ENCODE measurements at places on chromosomes 16 and 17. TPM values are rescaled to one million over a fixed set of nuclear protein-coding genes. Genes with fewer than 3 reads are reported as not detected.

GRCh38 chr16:50708373-50709060 is 15.1 kb downstream of the NOD2 start:
- H3K36me3 ChIP-seq = no peaks in the 10 kb centered on the region
- no peaks in the 10 kb centered on the region for H3K27me3 ChIP-seq
- H3K27ac ChIP-seq = no peak overlapping the region
- no peak for DNase-seq

GRCh38 chr16:12459391-12460063 is 344.2 kb downstream of the CPPED1 start:
- no peak for DNase-seq
- H3K4me1 ChIP-seq = no peaks in the 10 kb centered on the region
- H3K4me3 ChIP-seq = no peak overlapping the region
- H3K36me3 ChIP-seq = no peaks in the 10 kb centered on the region
- no peaks in the 10 kb centered on the region for H3K27me3 ChIP-seq

DNA sequence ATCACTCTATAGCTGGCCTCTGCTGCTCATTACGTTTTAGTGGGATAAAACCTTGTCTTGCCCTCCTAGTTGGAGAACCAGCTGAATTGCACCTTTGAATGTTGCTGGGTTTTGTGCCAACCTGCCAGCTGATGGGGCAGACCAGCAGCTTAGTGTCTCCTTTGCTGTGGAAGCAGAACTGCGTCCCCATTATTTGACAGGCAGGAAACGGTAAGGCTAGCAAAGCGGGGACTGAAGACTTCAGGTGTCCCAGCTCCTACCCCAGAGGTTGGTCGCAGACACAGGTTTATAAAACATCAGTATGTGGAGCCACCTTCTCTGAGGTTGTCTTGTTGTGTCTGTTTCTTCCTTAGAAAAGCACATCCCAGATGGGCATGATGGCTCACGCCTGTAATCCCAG is 158.1 kb downstream of the PRKCA start:
- H3K4me1 ChIP-seq = no peaks in the 10 kb centered on the region
- no peak overlapping the region for H3K4me3 ChIP-seq
- H3K27me3 ChIP-seq = no peaks in the 10 kb centered on the region
- H3K36me3 ChIP-seq = no peaks in the 10 kb centered on the region
- DNase-seq = no peak
- no peak overlapping the region for H3K27ac ChIP-seq

SNX11 gene
- 16.0 TPM for total RNA-seq

OTOP3 gene
- total RNA-seq = not detected

SLC16A6 gene
- total RNA-seq = 0.85 TPM

GRCh38 chr16:48165961-48166578 is 10.3 kb upstream of the ABCC12 start:
- no peaks in the 10 kb centered on the region for H3K27me3 ChIP-seq
- DNase-seq = no peak
- no peaks in the 10 kb centered on the region for H3K36me3 ChIP-seq
- H3K27ac ChIP-seq = no peak overlapping the region
- H3K4me3 ChIP-seq = no peak overlapping the region
- no peaks in the 10 kb centered on the region for H3K4me1 ChIP-seq

DNA sequence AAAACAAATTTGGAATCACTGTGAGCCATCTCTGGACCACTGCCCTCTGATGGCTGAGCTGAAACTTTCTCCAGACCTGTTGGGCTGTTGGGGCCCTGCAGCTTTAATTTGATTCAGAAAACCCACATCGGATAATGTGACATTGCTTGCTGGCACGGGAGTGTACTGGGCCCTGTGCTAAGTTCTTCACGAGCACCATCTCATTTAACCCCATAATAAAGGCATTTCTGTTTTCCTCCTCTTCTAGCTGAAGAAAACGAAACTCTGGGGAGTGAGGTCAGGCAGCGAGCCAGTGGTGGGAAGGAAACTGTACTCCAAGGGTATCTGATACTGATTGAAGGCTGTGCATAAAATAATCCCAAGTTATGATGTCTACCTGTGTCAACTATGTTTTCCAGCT is 34.5 kb upstream of the TNRC6A start:
- no peak overlapping the region for H3K4me3 ChIP-seq
- no peaks in the 10 kb centered on the region for H3K4me1 ChIP-seq
- no peaks in the 10 kb centered on the region for H3K27me3 ChIP-seq
- H3K36me3 ChIP-seq = no peaks in the 10 kb centered on the region

EVI2B gene
- total RNA-seq = 8.9 TPM

- no peaks in the 10 kb centered on the region for H3K27me3 ChIP-seq
- H3K4me3 ChIP-seq = no peak overlapping the region
- H3K36me3 ChIP-seq = no peaks in the 10 kb centered on the region
- no peaks in the 10 kb centered on the region for H3K4me1 ChIP-seq
- H3K27ac ChIP-seq = no peak overlapping the region
- DNase-seq = no peak
Measured at GRCh38 chr16:73848993-73849392, 447.6 kb upstream of the PSMD7 start.

ZFP1 gene
- 9.8 TPM for total RNA-seq

HLF gene
- total RNA-seq = 26.5 TPM

GRCh38 chr17:73278049-73278464 is 16.4 kb upstream of the CPSF4L start:
- peaks cover 10% of the 10 kb centered on the region for H3K4me1 ChIP-seq
- H3K27me3 ChIP-seq = no peaks in the 10 kb centered on the region
- H3K36me3 ChIP-seq = no peaks in the 10 kb centered on the region
- peak; percentile 72 for DNase-seq
- no peak overlapping the region for H3K4me3 ChIP-seq

DNA sequence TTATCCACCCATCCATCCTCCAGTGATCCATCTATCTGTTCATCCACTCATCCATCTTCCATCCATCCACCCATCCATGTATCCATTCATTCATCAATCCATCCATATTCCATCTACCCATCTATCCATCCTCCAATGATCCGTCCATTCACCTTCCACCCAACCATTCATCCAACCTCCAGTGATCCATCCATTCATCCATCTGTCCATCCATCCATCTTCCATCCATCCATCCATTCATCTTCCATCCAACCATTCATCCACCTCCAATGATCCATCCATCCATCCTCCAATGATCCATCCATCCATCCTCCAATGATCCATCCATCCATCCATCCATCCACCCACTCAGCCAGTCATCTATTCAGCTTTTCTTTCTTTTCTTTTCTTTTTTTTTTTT is 156.5 kb upstream of the WSCD1 start:
- H3K27ac ChIP-seq = no peak overlapping the region
- DNase-seq = no peak
- no peaks in the 10 kb centered on the region for H3K36me3 ChIP-seq
- no peak overlapping the region for H3K4me3 ChIP-seq

PNMT gene
- total RNA-seq = 5.8 TPM

VAT1L gene
- total RNA-seq = 0.05 TPM

- peaks cover 3% of the 10 kb centered on the region for H3K4me1 ChIP-seq
- H3K4me3 ChIP-seq = no peak overlapping the region
- no peaks in the 10 kb centered on the region for H3K36me3 ChIP-seq
- DNase-seq = no peak
- no peak overlapping the region for H3K27ac ChIP-seq
Measured at GRCh38 chr17:28086519-28086918, 44.0 kb downstream of the NLK start.

PPY gene
- not detected for total RNA-seq

- no peak overlapping the region for H3K4me3 ChIP-seq
- H3K27ac ChIP-seq = no peak overlapping the region
- no peaks in the 10 kb centered on the region for H3K36me3 ChIP-seq
- DNase-seq = no peak
- no peaks in the 10 kb centered on the region for H3K27me3 ChIP-seq
Measured at GRCh38 chr16:23960081-23960885, 124.5 kb downstream of the PRKCB start.

DNA sequence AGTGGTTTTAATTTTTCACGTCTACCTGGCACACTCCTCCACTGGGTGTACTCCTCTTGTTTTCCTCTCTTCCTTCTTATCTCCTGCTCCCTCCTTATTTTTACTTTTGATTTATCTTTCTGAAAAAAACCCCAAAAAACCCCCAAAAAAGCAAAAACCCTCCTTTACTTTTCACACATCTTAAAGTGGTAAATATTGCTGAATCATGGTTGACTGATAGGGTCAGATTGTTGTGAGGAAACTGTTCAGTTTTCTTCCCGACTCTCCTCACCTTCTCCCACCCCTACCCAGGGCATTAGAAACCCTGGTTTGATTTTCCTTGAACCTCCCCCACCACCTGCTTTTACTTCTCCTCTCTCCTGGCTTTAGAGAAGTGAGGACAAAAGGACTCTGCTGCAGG is 25.4 kb downstream of the ARHGAP44 start:
- H3K36me3 ChIP-seq = no peaks in the 10 kb centered on the region
- no peaks in the 10 kb centered on the region for H3K4me1 ChIP-seq
- no peak overlapping the region for H3K4me3 ChIP-seq
- no peak overlapping the region for H3K27ac ChIP-seq
- no peaks in the 10 kb centered on the region for H3K27me3 ChIP-seq

GRCh38 chr17:36661047-36661666 is 59.8 kb downstream of the MRM1 start:
- H3K27me3 ChIP-seq = peaks cover 7% of the 10 kb centered on the region
- H3K27ac ChIP-seq = no peak overlapping the region
- DNase-seq = no peak
- no peaks in the 10 kb centered on the region for H3K36me3 ChIP-seq
- H3K4me1 ChIP-seq = no peaks in the 10 kb centered on the region

NTN3 gene
- total RNA-seq = 1.4 TPM

PRCD gene
- total RNA-seq = 0.85 TPM

DNA sequence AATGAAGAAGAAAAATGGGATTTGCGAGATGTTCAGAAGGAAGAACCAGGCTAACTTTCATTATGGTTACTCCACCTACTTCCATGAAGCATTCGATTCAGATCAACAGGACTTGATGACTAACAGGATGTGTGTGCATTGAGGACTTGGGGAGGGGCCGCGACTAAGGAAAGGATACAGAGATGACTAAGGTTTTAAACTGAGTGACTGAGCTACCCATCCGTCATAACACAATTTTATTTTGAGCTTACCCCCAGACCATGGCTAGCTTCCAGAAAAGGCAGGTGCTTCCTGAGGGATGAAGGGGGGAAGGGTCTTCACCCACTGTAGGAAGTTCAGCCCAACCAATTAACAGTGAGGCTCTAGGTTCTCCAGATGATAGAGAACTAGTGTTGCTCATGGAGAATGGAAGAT is 2.5 kb upstream of the CDYL2 start:
- H3K4me1 ChIP-seq = no peaks in the 10 kb centered on the region
- H3K27ac ChIP-seq = no peak overlapping the region
- no peak overlapping the region for H3K4me3 ChIP-seq
- no peak for DNase-seq

GRCh38 chr16:54281535-54282201 is 4.9 kb downstream of the IRX3 start:
- H3K4me1 ChIP-seq = no peaks in the 10 kb centered on the region
- no peaks in the 10 kb centered on the region for H3K27me3 ChIP-seq

- DNase-seq = no peak
- no peaks in the 10 kb centered on the region for H3K27me3 ChIP-seq
- H3K27ac ChIP-seq = no peak overlapping the region
- H3K4me3 ChIP-seq = no peak overlapping the region
- H3K36me3 ChIP-seq = no peaks in the 10 kb centered on the region
- no peaks in the 10 kb centered on the region for H3K4me1 ChIP-seq
Measured at GRCh38 chr17:41076788-41077187, 7.2 kb upstream of the KRTAP4-7 start.

GRCh38 chr17:2120586-2121335 is 65.9 kb downstream of the HIC1 start:
- no peaks in the 10 kb centered on the region for H3K27me3 ChIP-seq
- no peaks in the 10 kb centered on the region for H3K36me3 ChIP-seq
- DNase-seq = no peak
- no peak overlapping the region for H3K4me3 ChIP-seq

- H3K4me1 ChIP-seq = no peaks in the 10 kb centered on the region
- H3K36me3 ChIP-seq = no peaks in the 10 kb centered on the region
- H3K27me3 ChIP-seq = no peaks in the 10 kb centered on the region
- no peak overlapping the region for H3K4me3 ChIP-seq
- H3K27ac ChIP-seq = no peak overlapping the region
Measured at GRCh38 chr16:12111223-12111622, 134.7 kb downstream of the SNX29 start.

ZNF469 gene
- total RNA-seq = 3.6 TPM

LRRC36 gene
- total RNA-seq = not detected

GRCh38 chr17:13437966-13438779 is 163.6 kb downstream of the HS3ST3A1 start:
- no peak for DNase-seq
- no peak overlapping the region for H3K4me3 ChIP-seq
- H3K27ac ChIP-seq = no peak overlapping the region
- H3K36me3 ChIP-seq = no peaks in the 10 kb centered on the region

TENT4B gene
- total RNA-seq = 11.5 TPM

DNA sequence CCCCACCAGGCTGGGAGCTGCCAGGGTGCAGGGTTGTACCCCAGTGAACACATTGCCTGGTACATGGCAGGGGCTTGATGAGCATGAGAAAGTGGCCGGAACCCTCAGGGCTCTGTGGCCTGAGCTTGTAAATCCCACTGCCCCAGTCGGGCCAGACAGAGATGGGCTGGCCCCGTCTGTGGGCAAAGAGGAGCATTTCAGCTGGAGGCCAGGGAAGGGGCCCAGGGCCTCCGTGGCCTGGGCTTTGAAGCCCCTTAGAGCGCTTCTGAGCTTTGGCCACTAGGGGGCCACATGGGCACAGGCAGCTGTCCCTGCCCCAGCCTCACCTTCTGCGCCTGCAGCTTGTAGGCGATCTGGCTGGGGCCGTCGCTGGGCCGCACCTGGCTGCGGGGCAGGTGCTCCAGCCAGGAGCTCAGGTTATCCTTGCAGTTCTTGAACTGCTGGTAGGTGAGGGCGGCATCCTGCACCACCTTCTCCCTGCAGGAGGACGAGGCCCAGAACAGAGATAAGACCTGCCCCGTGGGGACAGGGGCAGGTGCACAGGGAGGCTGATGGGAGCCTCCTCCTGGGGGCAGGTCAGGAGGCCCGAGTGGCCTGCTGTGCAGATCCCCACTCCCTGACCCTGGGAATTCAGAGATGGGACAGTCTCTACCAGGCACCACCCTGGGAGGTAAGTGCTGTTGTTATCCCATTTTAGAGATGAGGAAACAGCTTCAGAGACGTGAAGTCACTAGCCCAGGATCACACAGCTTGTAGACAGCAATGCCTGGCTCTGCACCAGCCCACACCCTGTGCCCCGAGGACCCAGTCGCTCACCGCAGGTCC is 12.8 kb downstream of the EVPL start:
- no peaks in the 10 kb centered on the region for H3K36me3 ChIP-seq
- H3K4me1 ChIP-seq = no peaks in the 10 kb centered on the region
- no peak overlapping the region for H3K27ac ChIP-seq
- H3K27me3 ChIP-seq = no peaks in the 10 kb centered on the region

DNA sequence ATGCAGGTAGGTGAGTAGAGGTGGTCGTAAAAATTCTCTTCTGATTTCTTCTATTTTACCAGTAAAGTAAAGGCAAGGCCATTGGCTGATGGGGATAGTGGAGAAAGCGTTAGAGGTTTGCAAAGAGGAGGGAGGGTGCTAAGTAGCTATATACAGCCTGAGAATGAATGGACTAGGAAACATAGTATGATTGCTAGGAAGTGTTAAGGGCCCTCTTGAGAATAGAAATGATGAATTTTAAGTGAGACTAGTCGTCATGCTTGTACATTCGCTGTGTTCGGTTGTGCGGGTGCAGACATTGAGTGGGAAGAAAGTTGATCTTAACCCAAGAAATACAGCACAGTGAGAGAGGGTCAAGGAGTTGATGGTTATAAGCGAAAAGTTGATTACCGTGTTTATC is 7.2 kb upstream of the HS3ST2 start:
- no peaks in the 10 kb centered on the region for H3K36me3 ChIP-seq
- DNase-seq = no peak
- H3K4me3 ChIP-seq = no peak overlapping the region
- no peak overlapping the region for H3K27ac ChIP-seq
- H3K4me1 ChIP-seq = no peaks in the 10 kb centered on the region

All from prostate gland (tissue), 2 donors.